Endothelial cell (in vitro differentiated cells): ENCODE measurements at places on chromosomes 5 and 9. TPM values are rescaled to one million over a fixed set of nuclear protein-coding genes. Genes with fewer than 3 reads are reported as not detected.

The BARHL1 gene
- 2.4 TPM for total RNA-seq

The MARCOL gene
- not detected for total RNA-seq

The PCDHA3 gene
- 2.6 TPM for total RNA-seq

The PLCXD3 gene
- total RNA-seq = 0.26 TPM

The PRRX2 gene
- total RNA-seq = 0.21 TPM

The NUTM2G gene
- not detected for total RNA-seq

The GPR21 gene
- total RNA-seq = 1.8 TPM

The RANBP17 gene
- 22.7 TPM for total RNA-seq

The ZNF879 gene
- 5.9 TPM for total RNA-seq

The GARIN3 gene
- not detected for total RNA-seq

The STK10 gene
- 69.3 TPM for total RNA-seq

The PPP3R2 gene
- 2.2 TPM for total RNA-seq

DNA sequence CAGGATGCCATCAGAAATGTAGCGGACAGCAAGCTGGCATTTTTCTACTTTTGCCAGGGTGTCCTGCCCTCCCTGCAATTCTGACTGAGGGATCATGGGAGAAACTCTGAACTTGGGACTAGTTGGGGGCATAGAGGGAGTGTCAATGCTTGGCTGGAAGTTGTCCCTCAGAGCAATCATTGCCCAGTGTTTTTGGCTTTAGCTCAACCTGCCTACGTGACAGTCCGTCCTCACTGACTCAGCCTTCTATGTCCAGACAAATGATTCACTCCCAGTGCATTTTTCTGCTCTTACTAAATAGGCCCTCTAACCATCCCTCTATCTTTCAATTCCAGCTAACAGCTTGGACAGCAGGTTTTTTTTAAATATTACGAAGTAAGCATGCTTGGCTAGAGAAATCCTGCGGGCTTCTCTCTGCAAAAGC lies 627.4 kb downstream of the TLR4 start:
- DNase-seq = no peak

DNA sequence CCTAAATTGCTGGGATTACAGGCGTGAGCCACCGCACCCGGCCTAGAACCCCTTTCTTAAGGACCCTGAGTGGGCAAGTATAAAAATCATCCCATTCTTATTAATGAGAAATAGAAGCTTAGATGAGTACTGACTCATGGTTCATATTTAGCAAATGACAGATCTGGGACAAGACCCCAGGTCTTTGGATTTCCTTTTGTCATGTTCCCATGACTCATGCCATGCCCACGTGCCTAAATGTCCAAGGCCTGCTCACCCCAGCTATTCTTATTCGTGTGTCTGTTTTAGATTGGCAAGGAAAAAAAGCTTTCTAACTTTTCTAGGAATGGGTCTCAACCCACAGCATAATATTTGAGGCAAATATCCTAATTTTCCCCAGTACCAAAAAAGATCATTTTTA lies 57.7 kb upstream of the RPS23 start:
- DNase-seq = no peak

GRCh38 chr5:79929095-79929494 lies 62.0 kb downstream of the MTX3 start:
- no peak for DNase-seq

- DNase-seq = no peak
Observed at GRCh38 chr9:86764221-86764624, 183.1 kb downstream of the GAS1 start.

DNA sequence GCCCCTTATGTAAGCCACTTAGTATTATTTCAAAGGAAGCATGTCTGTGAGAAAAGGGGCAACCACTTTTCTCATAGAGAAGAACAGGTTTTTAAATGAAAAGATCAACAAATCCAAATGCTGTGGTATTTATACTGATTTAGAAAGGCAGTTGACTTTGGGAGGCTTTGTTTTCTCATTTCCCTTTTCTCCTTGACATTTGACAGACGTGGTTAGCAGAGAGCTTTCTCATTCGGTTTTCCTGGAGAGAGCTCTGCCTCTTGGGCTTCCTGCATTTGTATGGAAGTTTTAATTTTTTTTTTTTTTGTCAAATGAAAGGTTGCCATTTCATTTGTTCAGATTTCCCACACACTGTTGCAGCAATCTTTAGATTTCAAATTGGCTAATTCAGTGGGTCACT lies 62.5 kb downstream of the EXOSC2 start:
- DNase-seq = no peak

- no peak for DNase-seq
Observed at GRCh38 chr5:34469971-34470370, 186.2 kb upstream of the RAI14 start.

DNA sequence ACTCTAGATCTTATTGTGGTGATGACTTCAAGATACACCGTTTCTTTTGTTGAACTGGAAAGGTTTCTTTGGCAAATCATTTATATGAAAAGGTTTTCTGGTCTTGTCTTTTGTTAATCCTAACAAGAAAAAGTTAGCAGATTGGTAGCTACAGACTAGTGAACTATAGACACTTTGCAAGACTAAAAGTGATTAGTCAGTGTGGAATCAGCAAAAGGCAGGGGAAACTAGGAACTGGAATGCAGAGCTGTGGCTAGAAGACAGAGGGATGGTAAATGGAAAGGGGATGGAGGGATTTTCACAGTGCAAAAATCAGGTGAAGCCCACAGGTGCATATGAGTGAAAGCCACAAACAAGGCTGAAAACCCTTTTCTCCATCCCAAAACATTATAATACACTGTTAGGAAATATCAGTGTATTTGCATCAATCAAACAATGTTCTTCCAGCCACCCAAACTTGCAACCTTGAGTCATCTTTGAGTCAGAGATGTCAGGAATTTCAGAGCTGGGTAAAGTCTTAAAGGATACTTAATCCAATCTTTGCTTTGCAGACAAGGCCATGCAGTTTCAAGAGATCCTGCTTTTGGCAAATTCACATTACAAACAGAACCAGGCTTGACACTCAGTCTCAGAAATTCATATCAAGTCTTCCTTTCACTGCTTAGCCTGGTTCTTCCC lies 52.7 kb downstream of the PLK2 start:
- DNase-seq = no peak

DNA sequence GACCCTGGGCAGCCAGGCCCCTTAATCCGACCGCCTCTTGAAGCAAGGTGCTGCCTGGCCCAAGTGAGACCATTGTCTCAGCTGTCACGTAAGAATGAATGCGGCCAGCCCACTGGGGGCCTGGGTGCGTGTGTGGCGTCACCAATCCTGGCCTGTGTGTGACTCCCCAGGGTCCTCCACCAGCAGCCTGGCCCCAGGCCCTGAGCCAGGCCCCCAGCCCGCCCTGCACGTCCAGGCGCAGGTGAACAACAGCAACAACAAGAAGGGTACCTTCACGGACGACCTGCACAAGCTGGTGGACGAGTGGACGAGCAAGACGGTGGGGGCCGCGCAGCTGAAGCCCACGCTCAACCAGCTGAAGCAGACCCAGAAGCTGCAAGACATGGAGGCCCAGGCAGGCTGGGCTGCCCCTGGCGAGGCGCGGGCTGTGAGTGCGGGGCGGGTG lies 124.2 kb downstream of the WNK2 start:
- no peak for DNase-seq

DNA sequence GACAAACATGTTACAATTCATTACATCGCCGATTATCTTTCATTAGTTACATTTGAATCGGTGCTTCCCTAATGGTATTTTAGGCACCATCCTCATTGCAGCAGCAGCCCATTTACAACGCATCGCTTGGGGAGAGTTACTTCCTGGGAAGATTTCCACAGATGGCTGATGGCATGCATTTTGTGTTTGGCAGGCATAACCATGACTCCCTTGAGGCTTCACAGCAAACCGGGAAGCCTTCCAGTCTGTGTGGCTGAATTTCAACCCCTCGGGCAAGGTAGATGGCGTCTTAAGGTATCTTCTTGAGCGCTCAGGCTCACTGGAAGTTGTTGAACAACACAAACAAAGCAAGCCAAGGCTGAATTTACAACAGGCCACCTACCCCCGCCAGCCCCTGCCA lies 1.6 kb upstream of the DNAH5 start:
- DNase-seq = no peak

- DNase-seq = no peak
Observed at GRCh38 chr5:121525706-121526105, 326.0 kb upstream of the FTMT start.

GRCh38 chr5:67297376-67297775 lies 100.8 kb upstream of the CD180 start:
- DNase-seq = no peak

- DNase-seq = no peak
Observed at GRCh38 chr5:159990506-159990905, 18.4 kb upstream of the TTC1 start.

- no peak for DNase-seq
Observed at GRCh38 chr5:141944076-141944475, 13.9 kb downstream of the PCDH12 start.

DNA sequence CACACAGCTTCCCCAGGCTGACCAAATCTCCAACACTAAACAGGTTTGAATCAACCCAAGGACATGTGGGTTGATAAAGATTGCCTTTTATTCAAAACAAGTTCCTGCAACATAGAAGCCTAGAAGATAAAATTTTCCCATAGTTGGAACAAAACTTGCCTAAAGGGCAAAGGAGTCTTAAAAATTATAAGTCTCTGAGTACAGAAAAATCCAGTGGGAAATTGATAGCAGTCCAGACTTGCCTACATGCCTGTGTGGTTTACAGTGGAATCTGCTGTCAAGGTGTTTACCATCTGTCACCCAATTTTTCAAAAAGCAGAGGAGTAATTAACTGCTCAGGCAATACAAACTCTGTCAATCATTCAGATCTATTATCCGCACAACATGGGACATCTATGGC lies 168.2 kb downstream of the PPP2R2B start:
- DNase-seq = no peak

- DNase-seq = no peak
Observed at GRCh38 chr5:170314541-170315095, 17.0 kb upstream of the LCP2 start.

DNA sequence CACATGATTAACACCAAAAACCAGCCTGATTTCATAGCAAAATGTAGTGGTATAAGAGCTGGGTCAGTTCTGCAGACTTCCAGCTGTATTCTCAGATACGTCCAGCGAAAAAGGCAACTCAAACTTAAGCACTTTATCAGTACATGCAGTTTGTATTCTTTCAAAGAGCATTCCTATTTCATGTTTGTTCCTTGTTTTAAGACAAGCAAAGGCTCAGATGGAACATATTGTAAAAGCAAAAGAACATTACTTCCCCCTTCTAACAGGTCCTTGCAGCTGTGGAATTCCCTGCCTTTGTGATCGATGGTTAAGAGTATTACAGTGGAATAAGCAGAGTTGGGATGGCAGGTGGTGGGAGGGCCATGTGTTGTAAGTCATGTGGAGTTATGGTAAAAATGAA lies 86.3 kb upstream of the GRHPR start:
- DNase-seq = no peak

- DNase-seq = no peak
Observed at GRCh38 chr9:20353931-20354652, 268.2 kb downstream of the MLLT3 start.

DNA sequence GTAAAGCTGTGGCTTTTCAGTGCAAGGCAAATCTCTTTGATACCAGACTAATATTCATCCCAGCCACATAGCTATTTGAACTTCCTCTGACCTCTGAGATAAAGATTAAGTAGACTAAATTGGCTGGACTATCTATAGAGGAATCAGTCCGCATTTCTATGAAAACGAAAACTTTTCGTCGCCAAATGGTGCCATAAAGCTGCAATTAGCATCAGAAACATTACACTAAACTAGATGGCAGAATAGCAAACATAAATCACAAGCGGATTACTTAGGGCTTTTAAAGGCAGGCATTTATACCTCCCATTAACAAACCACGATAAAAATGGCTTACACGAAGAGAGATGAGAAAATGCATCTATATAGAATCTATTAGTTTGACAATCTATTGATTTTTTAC lies 1009.7 kb upstream of the CDH6 start:
- DNase-seq = no peak

GRCh38 chr9:92610470-92611420 lies 59.2 kb downstream of the IPPK start:
- no peak for DNase-seq

DNA sequence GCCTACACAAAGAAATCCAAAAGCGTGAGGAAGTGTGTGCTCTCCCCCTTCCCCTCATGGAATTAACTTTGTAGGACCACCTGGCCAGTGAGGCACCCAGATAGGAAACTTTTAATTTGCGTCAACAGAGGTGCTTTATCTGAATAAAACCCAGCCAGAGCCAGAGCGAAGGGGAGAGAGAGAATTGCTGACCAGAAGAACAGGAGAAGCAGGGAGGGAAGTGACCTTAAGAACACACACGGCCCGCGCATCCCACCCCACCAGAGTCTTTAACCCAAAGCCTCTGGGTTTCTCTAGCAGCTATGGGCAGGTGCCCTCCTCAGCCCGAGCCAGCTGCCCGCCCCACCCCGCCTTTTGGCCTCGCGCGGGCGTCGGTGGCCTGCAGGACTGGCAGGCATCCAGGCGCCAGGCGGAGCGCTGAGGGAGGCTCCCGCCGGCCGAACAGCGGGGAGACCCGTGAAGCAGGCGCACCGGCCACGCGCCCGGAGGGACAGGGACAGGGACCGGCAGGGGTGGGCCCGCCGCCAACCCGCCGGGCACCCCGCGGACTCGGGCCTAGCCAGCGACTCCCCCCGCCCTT lies 580 bp downstream of the ERAP1 start:
- peak; percentile 64 for DNase-seq

GRCh38 chr5:38938424-38938823 lies 92.6 kb downstream of the OSMR start:
- DNase-seq = no peak

DNA sequence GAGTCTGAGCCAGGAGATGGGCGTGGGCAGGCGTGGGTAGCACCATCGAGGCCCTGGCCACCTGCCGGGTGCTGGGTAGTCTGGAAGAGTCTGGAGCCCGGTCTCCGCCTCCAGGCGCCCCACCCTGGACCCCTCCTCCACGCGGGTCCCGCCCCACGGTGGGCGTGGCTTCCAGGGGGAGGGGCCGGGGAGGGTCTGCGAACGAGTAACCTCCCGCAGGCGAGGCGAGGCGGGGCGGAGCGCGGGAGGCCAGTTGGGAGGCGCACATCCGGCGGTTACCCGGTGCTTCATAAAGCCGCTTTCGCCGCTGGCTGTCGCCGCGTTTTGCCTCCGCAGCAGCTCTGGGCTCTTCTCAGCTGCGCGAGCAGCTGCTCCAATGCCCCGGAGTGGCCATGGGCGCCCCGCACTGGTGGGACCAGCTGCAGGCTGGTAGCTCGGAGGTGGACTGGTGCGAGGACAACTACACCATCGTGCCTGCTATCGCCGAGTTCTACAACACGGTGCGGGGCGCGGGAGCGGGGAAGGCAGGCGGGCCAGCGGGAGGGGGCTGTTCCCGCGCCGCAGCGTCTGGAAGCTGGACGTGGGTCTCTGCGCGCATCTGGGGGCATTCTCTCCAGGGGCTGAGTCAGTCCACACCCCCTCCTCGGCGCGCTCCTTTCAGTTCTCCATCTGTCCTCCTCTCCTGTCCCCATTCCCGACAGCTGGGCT lies at the start of gene ACER2:
Gene ACER2 (plus strand): TSS at position 317 of the 708 bp plus-strand sequence. CDS start 76 bp downstream, at position 393.
- DNase-seq = peak; percentile 97

- DNase-seq = peak; percentile 47
Observed at GRCh38 chr9:4299005-4299795, 668 bp downstream of the GLIS3 start.

DNA sequence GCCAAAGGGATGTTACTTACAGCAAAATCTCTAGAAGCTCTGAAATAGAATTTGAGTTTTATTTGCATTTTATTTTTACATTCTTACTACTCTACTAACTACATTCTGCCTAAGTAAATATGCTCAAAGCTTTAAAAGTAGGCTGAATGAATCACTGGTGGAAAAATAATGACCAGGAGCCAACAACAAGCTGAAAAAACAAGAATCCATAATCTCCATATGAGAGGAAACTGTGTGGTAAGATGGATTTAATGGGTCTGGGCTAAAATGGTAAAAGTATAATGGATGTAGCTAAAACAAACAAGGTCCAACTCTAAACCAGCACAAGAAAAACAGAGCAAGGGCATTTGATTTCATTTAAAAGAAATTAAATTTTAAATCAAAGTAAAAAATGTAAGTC lies 525.8 kb upstream of the FTMT start:
- DNase-seq = no peak
